ENCODE measurements at places on chromosomes 3 and 15. TPM values are rescaled to one million over a fixed set of nuclear protein-coding genes. Genes with fewer than 3 reads are reported as not detected.
A peak's percentile ranks its signal among the peaks of the same experiment; 100 is the strongest.

DNA sequence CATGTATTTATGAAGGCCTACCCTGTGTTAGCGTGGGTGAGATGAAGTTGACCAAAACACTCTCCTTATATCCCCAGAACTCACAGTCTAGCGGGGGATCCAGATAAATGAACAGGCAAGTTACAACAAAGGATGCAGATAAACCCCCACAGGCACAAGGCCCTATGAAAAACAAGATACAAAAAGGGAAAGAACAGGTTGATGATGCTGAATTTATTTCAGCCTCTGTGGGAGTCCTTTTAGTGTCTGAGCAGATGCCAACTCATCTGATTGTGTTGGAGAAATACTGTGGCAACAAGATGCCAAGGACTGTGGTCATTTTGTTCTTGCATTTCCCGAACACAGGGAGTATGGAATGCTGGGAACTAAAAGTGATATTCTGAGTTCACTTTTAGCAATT, 300.0 kb downstream of the CHST2 start:
- DNase-seq, result peak; percentile 10

DNA sequence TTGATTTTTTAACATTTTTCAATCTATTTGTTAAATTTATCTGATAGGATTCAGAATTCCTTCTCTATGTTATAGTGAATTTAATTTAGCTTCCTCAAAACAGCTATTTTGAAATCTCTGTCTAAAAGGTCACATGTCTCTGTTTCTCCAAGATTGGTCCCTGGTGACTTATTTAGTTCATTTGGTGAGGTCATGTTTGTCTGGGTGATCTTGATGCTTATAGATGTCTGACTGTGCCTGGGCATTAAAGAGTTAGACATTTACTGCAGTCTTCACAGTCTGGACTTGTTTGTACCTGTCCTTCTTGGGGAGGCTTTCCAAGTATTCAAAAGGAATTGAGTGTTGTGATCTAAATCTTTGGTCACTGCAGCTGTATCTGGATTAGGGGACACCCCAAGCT, 169.5 kb upstream of the C2CD4B start:
- DNase-seq, result no peak

DNA sequence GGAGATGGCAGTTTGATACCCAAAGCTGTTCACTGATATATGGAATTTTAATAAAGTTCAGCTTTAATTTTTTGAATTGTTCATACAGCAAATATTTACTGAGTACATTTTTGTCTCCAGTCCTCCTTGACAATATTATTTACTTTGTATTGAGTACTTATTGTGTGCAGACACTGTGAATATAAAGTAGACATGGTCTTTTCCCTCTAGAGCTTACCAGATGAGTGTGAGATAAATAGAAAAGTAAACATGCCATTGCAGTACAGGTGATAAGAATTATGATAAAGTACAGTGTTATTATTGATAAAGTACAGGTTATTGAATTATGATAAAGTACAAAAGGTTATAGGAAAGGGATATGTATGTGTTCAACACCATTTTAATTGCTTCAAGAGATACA, 2.1 kb downstream of the UBA5 start:
- DNase-seq, result no peak

GRCh38 chr15:53272116-53272515, 482.0 kb upstream of the ONECUT1 start:
- no peak for DNase-seq

DNA sequence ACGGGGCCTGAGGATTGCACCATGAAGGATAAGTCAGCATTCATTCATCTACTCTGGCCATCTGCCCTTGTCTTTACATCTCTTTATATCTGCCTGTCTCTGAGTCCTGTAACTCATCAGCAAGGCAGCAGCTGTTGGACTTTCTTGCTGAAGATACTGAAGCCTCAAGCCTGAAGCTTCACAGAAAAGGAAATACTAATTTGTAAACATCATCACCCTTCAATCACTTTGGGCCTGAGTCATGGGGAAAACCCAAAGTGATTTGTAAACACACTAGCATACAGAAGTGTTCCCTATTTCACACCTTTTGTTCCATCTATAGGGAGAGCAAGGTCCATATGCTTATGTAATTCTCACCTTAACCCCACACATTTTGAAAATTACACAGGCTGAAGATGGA, 928.2 kb downstream of the EPHA3 start:
- DNase-seq, result no peak

DNA sequence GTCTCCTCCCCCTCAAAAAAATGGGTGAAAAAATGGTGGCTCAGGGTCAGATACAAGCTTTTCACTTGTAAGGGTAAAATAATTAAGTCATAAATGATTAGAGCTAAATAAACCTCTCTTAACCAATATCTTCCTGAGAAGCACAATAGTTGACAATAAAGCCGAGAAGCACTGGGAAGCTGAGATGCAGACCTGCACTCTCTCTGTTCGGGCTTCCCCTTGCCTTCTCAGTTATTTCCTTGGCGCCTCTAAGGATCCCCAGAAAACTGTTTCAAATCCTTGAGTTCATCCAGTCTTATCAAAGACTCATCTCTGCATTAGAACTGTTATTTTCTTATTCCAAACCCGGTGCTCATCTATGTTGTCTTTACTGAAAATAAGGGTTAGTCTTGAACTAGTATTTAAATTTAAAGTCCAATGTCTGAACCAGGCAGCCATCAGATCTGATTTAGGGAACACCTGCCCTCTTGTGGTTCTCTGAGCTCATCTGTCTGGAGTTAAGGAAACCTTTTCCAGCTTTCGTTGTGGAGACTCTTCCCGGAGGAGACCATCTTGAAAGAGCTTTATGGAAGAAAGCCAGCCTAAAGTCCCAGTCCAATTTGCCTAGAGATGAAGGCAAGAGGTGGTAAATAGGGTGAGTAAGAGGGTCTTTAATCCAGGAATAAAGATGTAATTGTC, 256.4 kb upstream of the MCTP2 start:
- DNase-seq, result peak; percentile 10

Gene HEG1
- total RNA-seq, result 3.8 TPM

DNA sequence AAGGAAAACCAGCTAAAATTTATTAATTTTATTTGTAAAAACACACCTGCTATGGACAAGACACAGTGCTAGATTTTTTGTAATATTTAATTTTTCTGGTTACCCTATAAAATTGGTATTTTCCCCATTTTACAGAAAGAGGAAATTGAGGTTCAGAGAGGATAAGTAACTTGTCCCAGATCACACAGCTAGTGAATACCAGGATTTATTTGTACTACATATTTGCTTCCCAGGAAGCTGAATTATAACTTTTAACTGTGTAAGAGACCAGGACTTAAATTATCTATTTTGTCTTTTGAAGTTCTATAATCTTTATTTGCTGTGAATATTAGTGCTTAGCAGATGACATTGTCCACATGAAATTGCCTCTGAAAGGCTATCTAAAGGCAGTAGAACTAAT, 49.7 kb downstream of the MAP2K5 start:
- DNase-seq, result no peak

GRCh38 chr15:65795663-65796216, 3.6 kb upstream of the DENND4A start:
- DNase-seq, result no peak

- DNase-seq, result no peak
These were observed 88.2 kb upstream of the STT3B start for GRCh38 chr3:31444220-31445142.

- peak; percentile 56 for DNase-seq
These were observed 54.2 kb upstream of the RPL32 start for GRCh38 chr3:12895391-12896062.

DNA sequence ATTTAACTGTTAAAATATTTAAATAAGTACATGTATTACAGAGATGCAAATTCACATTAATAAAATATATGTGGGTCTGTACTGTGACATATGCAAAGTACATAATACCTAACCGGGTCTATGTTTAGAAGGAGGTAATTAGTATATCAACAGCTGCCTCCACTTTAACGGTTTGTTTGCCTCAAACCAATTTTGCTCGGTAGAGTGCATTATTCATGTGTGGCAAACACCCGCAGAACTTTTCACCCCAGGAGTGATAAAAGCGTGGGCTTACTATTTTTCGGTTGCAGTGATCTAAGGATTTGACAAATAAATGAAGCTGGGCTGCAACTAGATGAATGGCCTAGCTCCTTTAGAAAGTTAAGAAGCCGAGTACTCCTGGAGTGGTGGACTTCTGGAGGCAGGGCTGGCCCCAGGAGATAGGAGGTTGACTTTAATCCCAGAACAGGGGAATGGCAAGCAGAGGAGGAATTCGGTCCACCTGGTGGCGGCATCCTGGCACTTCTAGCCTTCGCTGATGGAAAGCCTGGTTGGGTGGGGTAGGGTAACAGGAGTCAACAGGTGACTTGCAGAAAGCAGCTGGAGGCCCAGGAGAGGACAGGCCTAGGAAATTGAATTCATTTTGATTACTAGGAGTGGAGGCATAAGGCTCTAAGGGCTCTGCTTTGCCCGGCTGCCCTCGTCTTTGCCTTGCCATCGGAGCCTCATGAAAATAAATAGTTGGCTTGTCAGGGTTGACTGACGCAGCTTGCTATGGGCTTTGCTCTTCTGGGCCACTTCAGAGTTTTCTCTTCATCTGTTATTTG, 2.4 kb downstream of the SLCO3A1 start:
- peak; percentile 84 for DNase-seq

GRCh38 chr15:76939715-76940114, 8.2 kb downstream of the RCN2 start:
- no peak for DNase-seq

DNA sequence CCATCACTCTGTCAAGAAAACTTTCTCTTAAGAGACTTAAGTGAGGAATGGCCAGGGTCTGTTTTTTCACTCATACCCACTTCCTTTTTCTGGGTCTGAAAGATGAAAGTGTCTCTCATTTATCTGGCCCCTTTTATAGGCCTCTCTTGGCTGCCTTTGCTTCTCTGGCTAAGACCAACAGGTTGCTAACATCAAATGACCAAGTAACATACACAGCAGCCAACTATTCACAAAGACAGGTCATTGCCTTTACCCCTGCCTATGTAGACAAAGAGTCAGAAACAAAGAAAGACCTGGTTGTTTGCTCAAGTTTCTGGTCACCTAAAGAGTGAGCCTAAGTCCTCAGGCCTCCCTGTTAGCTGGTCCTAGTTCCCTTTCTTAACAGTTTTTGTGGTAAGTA, 24.0 kb upstream of the CSTA start:
- DNase-seq, result no peak

Gene CDHR4
- total RNA-seq, result not detected

Gene BRK1
- 121 TPM for total RNA-seq
